ENCODE measurements at places on chromosomes 12 and 14.

GRCh38 chr14:49882826-49883694 lies 9.8 kb upstream of the ARF6 start:
- no peak for DNase-seq

GRCh38 chr14:33218026-33218425 lies 279.3 kb downstream of the NPAS3 start:
- DNase-seq, result no peak

GRCh38 chr14:34064349-34064748 lies 113.5 kb upstream of the EGLN3 start:
- DNase-seq, result no peak

DNA sequence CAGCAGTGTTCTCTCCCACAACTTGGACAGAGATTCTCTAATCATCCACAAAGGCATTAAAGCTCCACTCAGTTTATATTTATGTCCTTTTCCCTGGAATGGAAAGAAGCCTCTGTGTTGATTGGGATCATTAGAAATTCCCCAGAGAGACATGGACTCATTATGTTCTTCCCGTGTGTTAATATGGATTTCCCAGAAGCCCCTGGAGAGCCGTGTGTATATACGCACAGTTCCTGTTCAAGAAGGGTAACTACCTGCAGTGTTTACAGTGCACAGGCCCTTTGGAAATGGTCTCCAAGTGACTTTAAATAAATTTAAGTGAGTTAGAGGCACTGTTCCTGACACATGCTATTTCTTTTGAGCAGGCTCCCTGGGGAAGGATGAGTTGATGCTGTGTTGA lies 428.0 kb upstream of the TMTC1 start:
- no peak for DNase-seq

- DNase-seq, result peak; percentile 64
These were observed 8.5 kb upstream of the ASCL1 start for GRCh38 chr12:102948941-102949352.

DNA sequence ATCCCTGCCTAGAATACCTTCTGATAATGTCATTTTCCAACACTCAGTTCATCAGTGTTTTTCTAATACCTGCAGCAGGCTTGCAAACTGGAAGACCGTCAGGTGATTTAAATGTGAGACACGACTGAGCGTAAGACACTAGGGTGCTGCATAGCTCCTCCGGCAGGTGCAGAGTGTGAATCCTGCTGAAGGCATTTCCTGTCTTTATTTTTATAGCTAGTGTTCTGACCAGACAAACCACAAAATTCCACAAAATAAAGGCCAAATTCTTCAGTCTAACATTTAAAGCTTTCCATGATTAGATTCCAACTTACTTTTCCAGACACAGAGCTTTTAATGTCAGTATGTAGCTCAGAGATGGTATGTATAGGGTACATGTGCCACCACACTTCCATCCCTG lies 70.7 kb downstream of the BBS10 start:
- no peak for DNase-seq

DNA sequence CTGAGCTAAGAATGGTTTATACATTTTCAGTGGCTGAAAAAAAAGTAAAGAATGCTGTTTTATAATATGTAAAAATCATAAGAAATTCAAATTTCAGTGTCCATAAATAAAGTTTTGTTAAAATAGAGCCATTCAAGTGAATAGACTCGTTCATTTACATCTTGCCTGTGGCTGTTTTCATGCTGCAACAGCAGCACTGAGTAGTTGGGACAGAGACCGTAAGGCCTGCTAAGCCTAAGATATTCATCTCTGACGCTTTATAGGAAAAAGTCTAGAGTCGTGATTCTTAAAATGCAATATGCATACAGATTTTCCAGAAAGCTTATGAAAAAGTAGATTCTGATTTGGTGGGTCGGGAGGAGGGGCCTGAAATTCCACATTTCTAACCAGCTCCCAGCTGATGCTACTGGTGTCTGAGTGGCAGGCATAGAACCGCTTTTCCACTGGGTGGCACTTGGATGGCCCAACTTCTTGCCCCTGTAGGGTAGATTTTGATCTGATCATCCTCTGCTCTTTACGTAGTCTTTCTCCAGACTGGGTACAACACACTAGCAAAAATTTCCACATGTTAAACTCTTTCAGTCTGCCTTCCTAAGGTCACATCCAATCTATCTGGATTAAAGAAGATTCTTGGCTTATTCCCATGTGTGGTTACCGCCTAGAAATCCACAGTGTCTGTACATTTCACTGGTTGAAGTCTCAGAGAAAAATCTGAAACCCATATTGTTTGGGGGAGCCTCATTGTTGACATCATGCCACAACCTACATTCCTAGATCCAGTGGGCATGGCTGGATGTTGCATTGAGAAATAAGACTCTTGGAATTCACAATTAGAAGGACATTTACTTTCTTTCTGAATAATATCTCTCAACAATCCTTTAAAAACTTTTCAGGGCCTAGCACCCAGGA lies 151.2 kb downstream of the C12orf75 start:
- no peak for DNase-seq

DNA sequence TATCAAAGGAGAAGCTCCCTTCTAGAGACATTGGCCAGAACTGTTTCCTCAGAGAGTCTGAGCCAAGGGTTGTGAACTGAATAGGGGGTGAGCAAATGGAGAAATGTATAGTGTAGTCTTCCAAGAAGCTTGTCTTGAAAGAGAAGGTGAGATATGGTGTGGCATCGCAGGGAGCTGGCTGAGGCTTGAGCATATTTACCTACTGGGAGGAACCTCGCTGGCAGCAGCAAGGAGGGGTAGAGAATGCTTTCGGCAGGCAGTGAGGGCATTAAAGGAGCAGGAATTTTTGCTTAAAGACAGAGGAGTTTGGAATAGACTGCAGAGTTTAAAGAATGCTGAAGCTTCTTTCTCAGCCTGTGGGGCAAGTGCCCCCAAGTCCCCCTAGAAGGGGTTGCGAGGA lies 59.3 kb upstream of the PRMT8 start:
- DNase-seq, result no peak

DNA sequence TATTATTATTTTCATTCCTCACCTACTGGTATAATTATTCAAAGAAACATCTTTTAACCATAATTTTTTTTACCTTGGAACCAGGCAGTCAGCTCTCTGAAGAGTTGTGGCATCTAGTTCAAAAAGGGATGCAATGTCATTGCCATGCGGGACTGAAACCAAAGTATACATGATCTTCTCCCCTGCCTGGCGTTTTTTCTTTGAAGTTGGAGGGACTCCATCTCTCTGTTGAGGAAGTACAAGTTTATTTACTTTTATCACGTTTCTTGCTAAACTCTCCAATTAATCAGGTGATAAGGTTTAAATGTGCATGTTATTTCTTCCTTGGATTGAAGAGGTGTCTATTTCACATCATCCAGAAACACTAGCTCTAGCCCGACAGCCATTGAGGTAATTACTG lies 146.6 kb downstream of the ITPR2 start:
- DNase-seq, result no peak

- no peak for DNase-seq
These were observed 12.3 kb upstream of the TAMALIN start for GRCh38 chr12:51994539-51994820.

DNA sequence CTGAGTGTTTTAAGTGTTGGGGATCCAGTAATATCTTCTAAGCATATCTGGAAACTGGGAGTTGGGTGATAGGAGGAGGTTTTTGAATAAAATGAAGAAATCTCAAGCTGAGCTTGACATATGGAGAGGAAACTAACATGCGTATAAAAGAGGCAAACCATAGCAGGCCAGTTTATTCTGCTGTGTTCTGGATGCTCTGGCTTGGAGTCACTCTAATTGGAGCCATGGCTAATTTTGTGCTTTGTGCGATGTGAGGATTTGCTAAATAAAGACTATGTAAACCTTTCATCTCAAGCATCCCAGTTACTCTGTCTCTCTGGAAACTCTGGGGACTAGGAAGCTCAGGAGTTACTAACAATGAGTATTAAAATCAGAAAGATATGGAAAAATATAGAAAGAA lies 66.5 kb downstream of the ATF7IP start:
- DNase-seq, result no peak

- DNase-seq, result no peak
These were observed 18.2 kb upstream of the FIGNL2 start for GRCh38 chr12:51866762-51867161.

DNA sequence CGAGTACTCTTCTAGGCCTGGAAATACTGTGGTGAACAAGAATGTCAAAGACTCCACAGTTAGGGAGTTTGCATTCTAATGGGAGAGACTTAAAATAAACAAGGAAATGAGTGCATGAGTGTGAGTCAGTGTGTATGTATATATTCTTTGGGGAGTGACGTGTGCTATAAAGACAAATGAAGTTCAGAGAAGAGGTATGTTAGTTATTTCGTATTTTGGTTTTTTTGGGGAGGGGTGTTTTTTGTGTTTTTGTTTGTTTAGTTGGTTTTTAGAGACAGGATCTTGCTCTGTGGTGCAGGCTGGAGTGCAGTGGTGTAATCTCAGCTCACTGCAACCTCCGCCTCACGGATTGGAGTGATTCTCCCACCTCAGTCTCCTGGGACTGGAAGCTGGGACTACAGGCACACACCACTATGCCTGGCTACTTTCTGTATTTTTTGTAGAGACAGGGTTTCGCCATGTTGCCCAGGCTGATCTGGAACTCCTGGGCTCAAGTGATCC lies 74.3 kb downstream of the SRGAP1 start:
- DNase-seq, result no peak

DNA sequence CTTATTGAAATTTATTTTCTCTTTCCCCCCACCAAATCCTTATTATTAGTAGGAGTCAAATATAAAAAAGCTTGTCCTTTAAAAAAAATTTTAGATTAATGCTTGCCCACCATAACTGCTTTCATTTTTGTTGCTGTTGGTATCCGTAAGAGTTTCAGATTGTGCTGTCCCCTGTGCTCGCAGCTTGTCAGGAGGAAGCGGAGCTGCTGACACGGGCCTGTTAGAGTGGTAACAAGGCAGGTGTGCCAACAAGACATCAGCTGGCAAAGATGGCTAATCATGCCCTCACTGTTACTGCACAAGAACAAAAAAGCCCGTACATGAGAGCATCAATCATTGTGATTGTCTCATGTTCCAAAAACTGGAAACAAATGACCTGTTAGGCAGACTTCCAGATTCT lies 148.4 kb downstream of the ALG10B start:
- no peak for DNase-seq

GRCh38 chr12:28059668-28060067 lies 87.1 kb upstream of the PTHLH start:
- DNase-seq, result no peak

DNA sequence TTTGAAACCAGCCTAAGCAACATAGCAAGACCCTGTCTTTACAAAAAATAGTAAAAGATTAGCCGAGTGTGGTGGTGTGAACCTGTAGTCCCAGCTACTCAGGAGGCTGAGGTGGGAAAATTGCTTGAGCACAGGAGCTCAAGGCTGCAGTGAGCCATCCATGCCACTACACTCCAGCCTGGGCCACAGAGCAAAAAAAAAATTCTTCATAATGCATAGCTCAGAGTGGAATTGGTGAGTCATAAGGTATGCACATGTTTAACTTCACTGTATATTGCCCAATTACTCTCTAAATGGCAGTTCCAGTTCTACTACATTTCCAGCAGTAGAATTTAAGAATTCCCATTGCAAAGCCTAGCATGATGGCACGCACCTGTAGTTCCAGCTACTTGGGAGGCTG lies 26.8 kb upstream of the CLIP1 start:
- no peak for DNase-seq

DNA sequence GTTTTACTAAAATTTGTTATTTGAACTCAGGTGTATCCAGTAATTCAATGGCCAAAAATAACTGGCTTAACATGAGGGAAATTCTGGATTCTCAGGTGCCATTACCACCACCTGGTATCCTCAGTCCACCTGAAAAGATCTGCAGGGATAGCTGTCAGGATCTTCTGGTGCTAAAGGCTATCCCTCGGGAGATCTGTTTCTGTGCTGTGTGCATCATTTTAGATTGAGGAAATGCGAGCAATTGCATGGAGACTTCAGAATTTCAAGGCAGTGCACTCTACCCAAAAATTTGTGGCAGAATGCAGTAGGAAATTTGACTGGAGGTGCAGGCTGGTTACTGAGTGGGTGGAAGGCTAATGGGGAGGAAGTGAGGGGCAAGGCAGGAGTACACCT lies 26.4 kb downstream of the ZCCHC8 start:
- no peak for DNase-seq

- no peak for DNase-seq
These were observed 357.1 kb upstream of the MGAT4C start for GRCh38 chr12:86613311-86613710.

- peak; percentile 48 for DNase-seq
These were observed 144.2 kb downstream of the PLEKHA5 start for GRCh38 chr12:19273482-19274330.

- no peak for DNase-seq
These were observed 3.6 kb upstream of the TC2N start for GRCh38 chr14:91870890-91871289.

DNA sequence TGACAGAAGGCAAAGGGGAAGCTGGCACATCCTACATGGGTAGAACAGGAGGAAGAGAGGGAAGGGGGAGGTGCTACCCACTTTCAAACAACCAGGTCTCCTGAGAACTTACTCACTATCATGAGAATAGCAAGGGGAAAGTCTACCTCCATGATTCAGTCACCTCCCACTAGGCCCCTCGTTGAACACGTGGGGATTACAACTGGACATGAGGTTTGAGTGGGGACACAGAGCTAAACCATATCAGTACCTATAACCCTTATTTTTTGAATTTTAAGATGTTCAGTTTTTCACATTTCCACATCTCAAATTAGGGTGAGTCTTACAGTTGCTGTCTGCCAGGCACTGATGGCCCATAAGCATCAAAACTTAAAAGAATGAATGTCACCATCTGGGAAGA lies 80.2 kb upstream of the ST8SIA1 start:
- DNase-seq, result no peak

- DNase-seq, result no peak
These were observed 123.6 kb downstream of the FOXN3 start for GRCh38 chr14:89293314-89293916.

- DNase-seq, result no peak
These were observed 1666.7 kb upstream of the FLRT2 start for GRCh38 chr14:83863042-83863774.

DNA sequence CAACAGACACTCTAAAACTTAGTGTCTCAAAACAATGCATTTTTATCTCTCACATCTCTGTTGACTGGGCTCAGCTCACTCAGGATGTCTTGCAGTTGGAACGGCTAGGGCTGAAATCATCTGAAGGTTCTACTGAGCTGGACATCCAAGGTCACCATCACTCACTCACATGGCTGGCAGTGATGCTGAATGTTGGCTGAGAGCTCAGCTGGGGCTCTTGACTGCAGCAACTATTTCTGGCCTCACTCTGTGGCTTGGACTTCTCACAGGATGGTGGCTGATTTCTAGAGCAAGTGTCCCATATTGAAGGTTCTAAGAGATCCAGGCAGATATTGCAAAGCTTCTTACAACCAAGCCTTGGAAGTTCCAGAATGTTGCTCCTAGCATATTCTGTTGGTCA lies 166.5 kb downstream of the ZFP36L1 start:
- no peak for DNase-seq
